ENCODE measurements at places on chromosomes 5 and 9.

GRCh38 chr9:12785260-12785770 is 10.5 kb downstream of the LURAP1L start:
- DNase-seq, result no peak

DNA sequence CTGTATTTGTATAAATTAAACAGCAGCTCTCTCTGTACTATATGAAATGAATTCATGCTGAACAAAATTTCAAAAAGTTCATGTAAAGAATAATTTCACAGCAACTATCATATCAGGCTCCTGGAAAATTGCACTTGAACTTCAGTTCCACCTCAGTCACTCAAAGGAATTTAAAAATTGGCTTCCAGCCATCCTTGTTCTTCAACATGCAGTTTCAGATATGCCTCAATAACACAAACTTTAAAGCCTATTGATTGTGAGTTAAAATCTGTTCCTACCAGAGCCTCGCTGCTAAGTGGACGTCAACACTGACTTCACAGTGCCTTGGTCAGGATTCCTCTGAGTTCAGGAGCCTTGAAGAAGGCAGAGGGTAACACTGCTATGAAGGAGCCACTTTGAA is 418.7 kb upstream of the WWC1 start:
- no peak for DNase-seq

DNA sequence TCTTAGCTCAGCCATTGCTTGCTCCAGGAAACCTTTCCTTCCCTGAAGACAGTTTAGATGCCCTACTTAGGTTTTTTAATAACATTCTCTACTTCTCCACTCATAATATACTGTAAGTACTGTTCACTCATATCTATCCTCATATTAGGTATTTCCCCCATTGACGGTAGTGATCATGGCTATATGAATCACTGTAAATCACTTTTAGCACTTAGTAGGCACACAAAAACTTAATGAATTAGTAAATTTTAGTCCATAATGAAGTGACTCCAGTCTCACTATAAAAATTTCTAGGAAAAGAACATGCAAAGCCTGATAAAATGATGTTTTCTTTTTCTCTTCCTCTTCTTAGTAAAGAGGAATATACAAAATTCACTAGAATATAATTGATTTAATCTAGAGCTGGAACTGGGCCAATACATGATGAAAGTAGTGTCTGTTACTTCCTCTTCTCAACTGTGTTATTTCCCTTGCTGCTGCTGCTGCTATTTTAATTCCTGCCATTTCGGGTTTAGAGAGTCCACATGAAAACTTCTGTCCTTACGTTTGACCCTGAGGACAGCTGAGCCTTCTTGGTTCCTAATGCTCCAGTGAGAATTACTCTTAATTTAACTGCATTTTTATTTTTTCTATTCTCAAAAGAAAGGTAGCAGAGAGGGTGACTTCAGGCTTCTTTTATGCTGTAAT is 73.5 kb downstream of the LNPEP start:
- DNase-seq, result no peak

DNA sequence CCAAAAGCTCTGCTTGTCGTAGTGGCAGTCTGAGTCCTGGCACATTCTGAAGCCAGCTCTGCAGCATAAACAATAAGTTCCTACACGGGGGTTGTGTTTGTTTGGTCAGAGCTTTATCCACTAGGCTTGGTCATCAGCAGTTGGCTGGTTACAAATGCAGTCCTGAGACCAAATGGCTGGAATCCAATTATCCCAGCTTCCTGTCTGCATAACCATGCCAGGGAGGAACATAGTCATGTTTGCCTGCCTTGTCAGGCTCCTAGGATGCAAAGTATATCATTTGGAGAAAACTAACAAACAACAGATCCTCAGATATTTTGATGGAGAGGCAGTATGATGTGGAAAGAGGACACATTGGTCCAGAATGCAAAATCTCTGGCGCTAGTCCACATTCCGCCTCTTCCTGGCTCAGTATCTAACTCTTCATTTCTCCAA is 85.8 kb downstream of the FBXO38 start:
- no peak for DNase-seq
